ENCODE measurements at places on chromosomes 3 and 15. TPM values are rescaled to one million over a fixed set of nuclear protein-coding genes. Genes with fewer than 3 reads are reported as not detected.
A peak's percentile ranks its signal among the peaks of the same experiment; 100 is the strongest.

The PROK2 gene
- not detected for total RNA-seq

The SHQ1 gene
- total RNA-seq = 25.7 TPM

The ANKUB1 gene
- not detected for total RNA-seq

The RTP3 gene
- not detected for total RNA-seq

The IVD gene
- total RNA-seq = 45.2 TPM

The ATP2C1 gene
- total RNA-seq = 60.8 TPM

The RTP4 gene
- total RNA-seq = 1.3 TPM

The SYNPR gene
- total RNA-seq = not detected

The ANKRD34C gene
- total RNA-seq = not detected

The TF gene
- total RNA-seq = 0.93 TPM

The UCN2 gene
- total RNA-seq = not detected

The OIP5 gene
- total RNA-seq = 10.5 TPM

The ZCWPW2 gene
- total RNA-seq = not detected

The NAALADL2 gene
- total RNA-seq = 0.35 TPM

The ATP2B2 gene
- total RNA-seq = not detected

The SAMMSON gene
- total RNA-seq = not detected

The FBXW12 gene
- not detected for total RNA-seq

The CCR5 gene
- 0.25 TPM for total RNA-seq

GRCh38 chr15:58403581-58403980, 28.2 kb upstream of the LIPC start:
- DNase-seq = no peak

- DNase-seq = no peak
These were observed 88.3 kb downstream of the TMEM266 start for GRCh38 chr15:76147906-76148570.

DNA sequence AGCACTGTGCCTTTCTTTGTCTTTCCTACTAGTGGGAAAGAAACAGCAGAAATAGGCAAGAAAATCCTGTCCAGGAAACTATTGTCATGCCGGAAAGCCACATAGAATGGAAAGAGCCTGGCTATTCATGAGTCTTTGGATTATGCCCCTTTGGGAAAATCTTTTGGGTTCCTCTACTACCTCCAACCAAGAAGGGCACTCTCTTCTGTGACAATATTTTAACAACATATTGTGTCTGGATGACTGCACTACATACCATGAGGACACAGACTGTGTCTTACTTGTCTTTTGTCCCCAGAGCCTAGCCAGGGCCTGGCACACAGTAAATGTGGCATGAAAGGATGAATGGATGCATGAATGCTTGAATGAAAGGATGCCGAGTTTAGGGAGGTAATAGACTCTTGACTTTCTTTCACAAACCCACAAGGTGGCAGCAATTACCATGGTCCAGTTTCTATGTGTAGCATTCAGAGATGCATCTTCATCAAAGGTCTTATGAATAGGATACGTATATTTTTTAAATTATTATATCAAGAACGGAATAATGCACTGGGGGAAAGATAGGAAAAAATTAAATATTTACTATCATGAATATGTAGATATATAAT, 30.3 kb downstream of the ARL14 start:
- DNase-seq = no peak

DNA sequence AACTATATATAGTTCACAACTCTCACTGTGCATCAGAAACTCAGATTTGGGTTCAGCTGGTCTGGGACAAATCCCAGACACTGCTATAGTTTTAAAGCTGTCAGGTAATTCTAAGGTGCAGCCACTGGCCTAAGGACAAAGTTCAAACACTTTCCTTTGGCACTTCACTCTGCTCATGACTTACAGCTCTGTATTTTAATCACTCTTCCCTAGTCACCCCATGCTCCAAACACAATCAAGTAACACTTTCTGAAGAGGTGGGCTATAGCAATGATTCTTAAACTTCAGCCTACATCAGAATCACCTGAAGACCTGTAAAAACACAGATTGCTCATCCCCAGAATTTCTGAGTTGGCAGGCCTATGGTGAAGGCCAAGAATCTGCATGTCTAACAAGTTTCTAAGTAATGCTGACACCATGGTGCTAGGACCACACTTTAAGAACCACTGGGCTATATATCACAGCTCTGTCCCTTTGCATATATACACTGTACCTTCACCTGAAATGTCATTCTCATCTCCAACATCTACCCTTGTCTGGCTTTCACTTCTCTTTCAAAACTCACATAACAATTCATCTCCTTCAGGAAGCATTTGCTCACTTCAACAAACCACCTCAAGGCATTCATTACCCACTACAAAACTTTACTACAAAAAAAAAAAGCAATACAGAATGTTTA, 21.4 kb downstream of the STAG1 start:
- DNase-seq = no peak

- no peak for DNase-seq
These were observed 10.7 kb downstream of the VPS8 start for GRCh38 chr3:184822654-184823053.

DNA sequence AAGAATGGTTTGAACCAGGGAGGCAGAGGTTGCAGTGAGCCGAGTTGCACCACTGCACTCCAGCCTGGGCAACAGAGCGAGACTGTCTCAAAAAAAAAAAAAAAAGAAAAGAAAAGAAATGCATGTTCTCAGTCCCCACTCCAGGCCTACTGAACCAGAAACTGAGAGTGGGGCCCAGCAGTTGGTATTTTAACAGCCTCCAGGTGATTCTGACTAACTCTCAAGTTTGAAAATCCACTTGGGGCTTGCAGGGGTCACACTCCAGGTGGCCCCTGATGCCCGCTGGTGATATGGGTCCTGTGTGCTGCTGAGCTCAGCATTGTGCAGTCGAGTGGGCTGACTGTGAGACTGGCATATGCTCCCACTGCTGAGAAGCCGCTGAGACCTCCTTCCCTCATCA, 133.7 kb upstream of the C2CD4B start:
- DNase-seq = no peak

DNA sequence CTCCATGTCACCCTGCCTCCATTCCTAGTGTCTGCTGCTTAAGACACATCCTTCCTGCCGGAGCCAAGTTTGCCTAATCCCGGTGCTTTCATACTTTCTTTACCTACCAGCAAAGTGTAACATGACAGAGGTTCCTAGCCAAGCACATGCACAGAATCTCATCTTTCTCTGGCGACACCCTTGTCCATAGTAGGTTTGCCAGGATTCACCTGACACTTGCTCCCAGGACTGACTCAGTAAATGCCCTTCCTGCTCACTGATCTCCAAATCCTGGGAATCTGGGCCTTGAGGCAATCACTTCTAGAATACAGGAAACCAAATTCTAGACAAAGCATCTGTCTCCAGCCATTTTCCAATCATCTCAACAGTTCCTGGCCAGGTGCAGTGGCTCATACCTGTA, 10.2 kb upstream of the NR2E3 start:
- no peak for DNase-seq

GRCh38 chr15:37995461-37996347, 61.3 kb downstream of the TMCO5A start:
- no peak for DNase-seq

GRCh38 chr3:30435861-30436331, 170.5 kb upstream of the TGFBR2 start:
- no peak for DNase-seq

DNA sequence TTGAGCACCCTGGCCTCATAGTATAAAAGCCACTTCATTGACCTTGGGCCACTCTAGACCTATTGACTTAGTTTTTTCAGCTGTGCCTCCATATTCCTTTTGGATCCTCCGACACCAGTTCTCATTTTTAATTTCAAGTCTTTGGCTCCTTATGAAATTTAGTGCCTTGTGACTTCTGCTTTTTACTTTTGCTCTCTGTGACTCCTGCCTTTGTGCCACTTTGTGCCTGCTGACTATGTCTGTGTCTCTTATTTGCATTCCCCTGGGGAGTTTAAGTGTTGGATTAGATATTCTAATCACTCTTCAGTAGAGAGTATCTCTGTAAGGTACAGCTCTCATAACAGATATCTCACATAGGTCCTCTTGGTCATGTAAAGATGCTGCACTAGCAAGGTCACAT, 39.6 kb upstream of the GPR149 start:
- no peak for DNase-seq

DNA sequence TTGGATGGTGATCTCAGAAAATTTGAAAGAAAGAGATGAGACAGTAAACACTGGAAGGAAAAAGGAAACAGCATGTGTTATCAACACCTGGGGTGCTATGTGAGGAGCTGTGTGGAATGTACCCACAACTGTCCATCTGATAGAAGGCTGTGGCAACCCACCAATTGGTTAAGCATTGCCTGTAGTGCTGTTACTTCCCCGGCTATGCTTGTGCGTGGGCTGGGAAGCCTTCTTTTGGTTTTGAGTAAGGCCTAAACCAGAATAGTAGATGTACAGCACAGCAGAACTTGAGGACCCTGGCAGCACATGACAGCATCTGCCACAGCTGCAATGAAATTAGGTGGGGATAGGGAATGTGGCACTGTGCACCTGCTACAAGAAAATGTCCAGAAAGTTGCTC, 184.5 kb downstream of the FHIT start:
- no peak for DNase-seq

- no peak for DNase-seq
These were observed 578.3 kb upstream of the ADAMTS9 start for GRCh38 chr3:65265942-65266590.

DNA sequence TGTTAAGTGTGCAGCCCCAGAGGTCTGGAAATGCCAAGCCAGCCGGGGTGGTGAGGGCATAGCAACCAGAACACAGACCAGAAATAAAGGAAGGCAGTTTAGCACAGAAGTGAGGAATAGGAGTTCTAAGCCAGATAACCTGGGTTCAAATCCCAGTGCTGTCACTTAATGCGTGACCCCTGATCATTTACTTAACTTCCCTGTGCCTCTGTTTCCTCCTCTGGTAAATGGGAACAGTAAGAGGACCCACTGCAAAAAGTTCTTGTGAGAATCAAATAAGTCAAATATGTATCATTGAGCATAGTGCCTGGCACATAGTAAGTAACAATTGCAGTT, 125.2 kb upstream of the ARHGEF3 start:
- DNase-seq = no peak

DNA sequence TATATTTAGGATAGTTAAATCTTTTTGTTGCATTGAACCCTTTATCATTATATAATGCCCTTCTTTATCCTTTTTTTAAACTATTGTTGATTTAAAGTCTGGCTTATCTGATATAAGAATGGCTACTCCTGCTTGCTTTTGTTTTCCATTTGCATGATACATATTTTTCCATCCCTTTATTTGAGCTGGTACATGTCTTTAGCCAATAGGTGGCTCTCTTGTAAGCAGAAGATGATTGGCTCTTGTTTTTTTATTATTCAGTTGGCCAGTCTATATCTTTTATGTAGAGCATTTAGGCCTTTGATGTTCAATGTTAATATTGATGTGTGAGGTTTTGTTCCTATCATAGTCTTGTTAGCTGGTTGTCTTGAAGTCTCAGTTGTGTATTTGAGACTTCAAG, 99.5 kb upstream of the MCTP2 start:
- DNase-seq = no peak

GRCh38 chr15:39409876-39410530, 170.9 kb upstream of the THBS1 start:
- DNase-seq = no peak

- no peak for DNase-seq
These were observed 48.1 kb downstream of the OSBPL10 start for GRCh38 chr3:31932990-31933389.

- DNase-seq = no peak
These were observed 59.1 kb upstream of the RASGRP1 start for GRCh38 chr15:38623744-38624143.

- no peak for DNase-seq
These were observed 672 bp downstream of the NEDD4 start for GRCh38 chr15:55992769-55993110.

DNA sequence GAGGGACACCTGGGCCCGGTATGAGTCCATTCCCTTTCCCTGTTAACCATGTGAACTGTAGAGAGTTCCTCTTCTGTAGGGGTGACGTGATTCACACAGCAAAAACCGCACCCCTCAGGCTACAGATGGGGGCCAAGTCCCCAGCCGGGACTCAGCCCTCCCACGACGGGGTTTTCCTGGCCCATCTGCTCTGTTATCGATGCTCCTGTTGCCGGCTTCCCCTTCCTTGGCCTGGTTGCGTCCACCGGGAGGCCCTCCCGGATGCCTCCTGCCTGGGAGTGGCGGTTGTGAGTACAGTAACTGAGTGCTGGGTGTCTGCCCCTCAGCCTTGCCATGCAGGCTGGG, 817 bp upstream of the PLXNA1 start:
- peak; percentile 80 for DNase-seq
